ENCODE measurements at places on chromosomes 11 and 22.

DNA sequence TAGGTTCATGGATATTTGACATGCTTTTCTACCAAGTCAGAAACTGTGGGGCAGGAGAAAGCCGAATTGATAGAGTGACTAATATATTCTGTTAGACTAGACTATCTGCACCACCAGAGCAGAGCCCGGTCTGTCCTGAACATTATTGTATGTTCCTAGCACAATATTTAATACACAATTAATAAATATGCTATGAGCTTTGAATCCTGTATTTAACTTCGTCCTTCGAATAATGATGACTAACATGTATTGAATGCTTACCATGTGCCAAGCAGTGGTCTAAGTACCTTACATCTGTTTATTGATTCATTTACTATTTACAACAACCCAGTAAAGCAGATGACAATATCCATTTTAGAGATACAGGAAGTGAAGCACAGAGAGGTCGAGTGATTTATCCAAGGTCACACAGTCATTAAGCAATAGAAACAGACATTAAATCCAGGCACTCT is 44.8 kb upstream of the ANO3 start:
- no peak for DNase-seq

GRCh38 chr11:10564696-10565318 is 3.7 kb downstream of the LYVE1 start:
- peak; percentile 43 for DNase-seq

GRCh38 chr22:42439821-42440674 is 7.8 kb upstream of the NFAM1 start:
- no peak for DNase-seq

- no peak for DNase-seq
Observed at GRCh38 chr11:7522121-7522520, 8.3 kb downstream of the PPFIBP2 start.

DNA sequence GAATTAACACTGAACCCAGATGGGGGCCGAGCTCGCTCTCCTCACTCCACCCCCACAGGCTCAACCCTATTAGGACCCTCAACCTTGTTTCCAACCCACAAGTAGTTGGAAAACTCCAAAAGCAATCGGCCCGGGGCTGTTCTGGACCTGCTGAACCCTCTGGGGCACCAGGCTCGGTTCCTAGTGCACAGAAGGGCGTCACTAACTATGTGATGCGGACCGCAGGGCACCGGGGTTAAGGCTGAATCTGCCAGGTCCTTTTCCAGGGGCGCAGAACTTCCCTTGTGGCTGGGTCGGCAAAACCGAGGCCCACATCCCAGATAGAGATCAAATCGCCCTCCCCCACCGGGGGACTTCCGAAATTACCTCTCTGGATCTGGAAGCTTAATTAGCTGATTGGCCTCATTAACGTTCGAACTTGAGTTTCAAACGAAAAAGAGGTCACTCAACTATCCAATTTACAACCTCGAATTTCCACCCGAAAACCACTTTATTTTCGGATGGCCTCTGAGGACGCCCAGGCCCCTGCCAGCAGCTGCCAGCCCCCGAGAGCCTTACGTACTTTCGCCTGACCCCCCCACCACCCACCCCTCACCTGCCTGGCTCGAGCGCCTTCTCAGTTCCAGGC is 1.7 kb downstream of the SHANK2 start:
- no peak for DNase-seq

DNA sequence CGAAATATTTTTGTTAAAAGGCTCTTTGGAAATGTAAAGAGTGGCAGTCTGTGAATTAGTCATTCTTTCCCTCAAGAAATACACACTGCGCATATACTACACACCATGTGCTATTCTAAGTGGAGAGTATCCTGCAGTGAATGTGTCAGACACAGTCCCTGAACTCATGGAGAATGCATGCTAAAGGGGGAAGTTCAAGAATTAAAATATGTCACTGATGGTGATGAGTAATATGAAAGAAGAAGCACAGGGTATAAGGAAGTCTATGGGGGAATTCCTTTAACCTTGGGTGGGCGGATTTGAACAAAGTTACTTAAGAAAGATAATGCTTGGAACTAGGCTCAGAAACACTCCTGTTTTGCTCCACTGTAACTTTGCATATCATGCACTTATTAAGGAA is 153.0 kb downstream of the LRRC4C start:
- no peak for DNase-seq

GRCh38 chr11:33303541-33303940 is 46.4 kb downstream of the HIPK3 start:
- DNase-seq, result no peak

GRCh38 chr22:41949297-41949965 is 2.5 kb upstream of the CENPM start:
- no peak for DNase-seq

GRCh38 chr11:70313945-70314344 is 43.5 kb downstream of the PPFIA1 start:
- DNase-seq, result no peak

DNA sequence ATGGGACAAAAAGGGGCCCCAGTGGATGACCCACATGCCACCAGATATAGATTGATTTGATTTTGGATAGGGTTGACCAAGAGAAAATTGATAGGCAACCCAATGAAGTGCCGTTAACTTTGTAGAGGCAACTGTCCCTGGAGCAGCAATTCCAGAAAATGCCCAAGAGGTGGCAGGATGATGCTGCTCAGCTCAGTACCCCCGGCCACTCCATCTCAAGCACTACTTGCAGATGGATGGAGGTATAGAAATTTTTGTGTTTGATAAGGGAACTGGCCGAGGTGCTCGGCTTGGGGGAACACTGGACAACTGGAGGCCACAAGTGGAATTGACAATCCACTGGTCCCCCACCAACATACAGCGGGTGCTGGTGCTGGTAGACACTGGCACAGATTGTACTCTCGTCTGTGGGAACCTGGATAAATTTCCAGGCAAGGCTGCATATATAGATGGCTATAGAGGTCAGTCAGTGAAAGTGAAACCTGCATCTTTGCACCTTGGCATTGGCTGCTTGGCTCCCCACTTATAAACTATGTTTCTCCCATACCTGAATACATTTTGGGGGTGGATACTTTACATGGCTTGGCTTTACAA is 86.3 kb downstream of the CCDC83 start:
- DNase-seq, result peak; percentile 75

GRCh38 chr11:12528487-12528886 is 145.7 kb upstream of the TEAD1 start:
- DNase-seq, result no peak

Data from AG10803 (cell line).